ENCODE measurements at places on chromosomes 11 and 22.

DNA sequence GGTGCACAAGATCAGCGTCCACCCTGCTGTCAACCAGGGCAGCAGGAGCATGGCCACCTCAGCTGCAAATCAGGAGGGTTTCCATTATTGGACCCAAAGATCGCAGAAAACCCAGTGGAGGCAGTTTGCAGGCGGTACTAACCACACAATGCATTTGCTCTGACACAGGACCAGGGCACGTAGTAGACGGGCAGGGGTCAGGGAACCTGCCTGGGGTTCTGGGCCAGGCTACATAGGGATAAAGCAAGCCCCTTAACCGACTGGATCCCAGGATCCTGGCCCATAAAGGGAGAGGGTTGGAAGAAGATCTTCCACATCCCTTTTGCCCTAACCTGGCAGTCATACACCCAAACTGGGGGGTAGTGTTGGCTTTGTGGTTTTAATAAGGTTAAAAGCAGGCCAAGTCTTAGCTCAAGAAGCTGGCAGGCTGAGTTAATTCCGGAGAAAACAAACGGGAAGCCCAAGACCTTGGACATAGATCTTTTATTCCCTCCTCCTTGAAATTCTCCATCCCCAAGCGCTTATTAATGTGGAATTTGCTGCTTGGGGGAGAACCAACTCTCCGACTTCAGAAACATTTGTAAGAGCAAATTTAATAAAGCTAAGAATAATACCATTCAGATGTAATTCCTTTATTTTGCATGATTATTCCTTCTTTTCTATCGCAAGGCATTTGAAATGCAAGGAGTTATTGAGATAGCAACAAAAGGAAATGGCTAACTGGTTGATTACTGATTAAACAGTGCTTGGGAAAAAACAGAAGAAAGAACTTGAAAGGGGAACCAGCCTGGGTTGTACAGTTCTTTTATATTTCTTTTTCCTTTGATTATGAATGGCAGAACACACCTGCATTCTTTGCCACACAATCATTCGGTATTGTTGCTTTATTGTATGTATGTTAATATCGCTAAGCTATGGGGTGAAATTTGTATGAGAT lies 6.3 kb upstream of the ARHGAP8 start:
- DNase-seq = no peak

DNA sequence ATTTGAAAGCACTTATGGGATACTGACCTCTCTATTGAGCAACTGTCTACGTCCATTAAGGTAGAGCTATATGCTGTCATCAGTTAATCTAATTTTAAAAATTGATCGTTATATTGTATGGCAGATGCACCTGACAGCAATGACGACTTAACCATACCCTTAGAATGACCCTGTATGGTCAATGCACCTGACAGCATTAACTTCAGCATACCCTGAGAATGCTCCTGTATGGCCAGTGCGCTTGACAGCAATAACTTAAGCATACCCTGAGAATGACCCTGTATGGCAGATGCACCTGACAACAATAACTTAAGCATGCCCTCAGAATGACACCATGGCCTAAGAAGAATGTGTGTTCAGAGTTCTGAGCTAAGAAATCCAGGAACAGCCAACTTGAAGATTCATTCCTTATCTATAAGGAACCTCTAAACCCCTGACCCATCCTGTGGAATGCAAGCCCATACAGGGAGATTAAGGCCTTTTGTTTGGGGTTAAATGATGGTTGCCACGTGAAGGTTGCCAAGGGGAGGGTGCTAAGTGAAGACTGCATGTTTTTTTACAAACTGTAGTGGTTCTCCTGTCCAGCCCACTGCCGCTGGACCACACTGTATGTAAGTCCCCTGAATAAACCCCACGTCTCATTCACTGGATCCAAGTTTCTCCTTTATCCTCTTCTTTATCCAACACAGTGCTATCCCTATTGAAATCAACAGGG lies 138.3 kb downstream of the GUCY1A2 start:
- no peak for DNase-seq

- no peak for DNase-seq
Measured at GRCh38 chr11:102864724-102865123, 10.1 kb downstream of the MMP12 start.

DNA sequence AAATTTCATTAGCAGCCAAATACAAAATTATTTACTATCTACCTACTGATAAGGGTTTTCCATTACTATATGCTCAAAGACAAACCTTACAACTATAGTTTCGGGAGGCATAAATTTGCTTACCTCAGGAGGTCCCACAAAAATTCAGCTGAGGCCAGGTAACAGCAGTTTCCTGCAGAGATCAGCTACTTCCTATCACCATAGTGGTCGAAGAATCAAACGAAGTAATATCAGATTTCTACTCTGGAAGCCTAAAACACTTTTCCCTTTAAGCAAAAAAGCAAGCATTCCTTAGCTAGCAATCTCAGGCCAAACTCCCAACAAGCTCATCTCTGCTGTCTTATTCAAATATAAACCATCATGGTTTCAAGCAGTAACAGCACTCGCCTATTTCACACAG lies 3.1 kb downstream of the NAP1L4 start:
- peak; percentile 18 for DNase-seq

- DNase-seq = peak; percentile 60
Measured at GRCh38 chr11:46560300-46560991, 33.4 kb downstream of the AMBRA1 start.

- no peak for DNase-seq
Measured at GRCh38 chr11:123301013-123301591, 106.1 kb upstream of the CLMP start.

- DNase-seq = no peak
Measured at GRCh38 chr22:49950396-49950994, 10.1 kb upstream of the PIM3 start.

- peak; percentile 41 for DNase-seq
Measured at GRCh38 chr11:33542921-33543320, 157.7 kb downstream of the C11orf91 start.

- DNase-seq = no peak
Measured at GRCh38 chr11:129703846-129704245, 111.8 kb upstream of the TMEM45B start.

- DNase-seq = no peak
Measured at GRCh38 chr22:22159384-22159783, 85.2 kb upstream of the VPREB1 start.

- DNase-seq = no peak
Measured at GRCh38 chr11:57458060-57458409, 2.3 kb upstream of the RTN4RL2 start.
